CD4-positive, alpha-beta T cell treated with Interleukin-2 at 100 ng/mL for 4 hours (primary cell): ENCODE measurements at places on chromosomes 5 and 9.

- no peak for DNase-seq
Observed at GRCh38 chr5:59449905-59450644, 443.5 kb downstream of the PDE4D start.

DNA sequence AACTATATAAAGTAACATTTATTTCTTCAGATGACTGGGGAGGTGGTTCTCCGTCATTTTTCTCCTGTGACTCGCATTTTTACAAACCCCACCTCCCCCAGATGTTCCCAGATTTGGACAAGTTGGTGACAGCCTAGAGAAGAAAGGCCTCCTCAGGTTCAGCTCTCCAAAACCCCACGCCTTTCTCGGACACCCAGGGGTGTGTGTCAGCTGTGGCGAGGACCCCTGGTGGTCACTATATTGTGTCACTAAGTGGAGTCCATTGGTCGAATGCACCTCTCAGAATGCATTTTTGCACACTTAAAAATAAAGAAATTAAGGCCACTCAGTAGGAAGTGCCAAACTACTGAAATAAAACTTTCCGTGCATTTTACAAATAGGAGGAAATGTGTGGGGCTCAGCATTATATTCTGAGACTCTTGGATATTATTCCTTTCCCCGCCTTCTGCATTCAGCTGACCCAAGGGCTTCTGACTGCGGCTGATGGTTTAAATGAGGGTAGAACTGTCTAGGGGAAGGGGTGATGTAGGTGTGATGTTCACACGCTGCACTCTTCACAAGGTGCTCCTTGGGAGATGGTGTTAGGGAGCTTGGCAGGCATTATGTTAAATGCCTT lies 47.6 kb downstream of the ACO1 start:
- peak; percentile 42 for DNase-seq

GRCh38 chr9:22037954-22038690 lies 29.0 kb upstream of the CDKN2B start:
- DNase-seq = peak; percentile 37

DNA sequence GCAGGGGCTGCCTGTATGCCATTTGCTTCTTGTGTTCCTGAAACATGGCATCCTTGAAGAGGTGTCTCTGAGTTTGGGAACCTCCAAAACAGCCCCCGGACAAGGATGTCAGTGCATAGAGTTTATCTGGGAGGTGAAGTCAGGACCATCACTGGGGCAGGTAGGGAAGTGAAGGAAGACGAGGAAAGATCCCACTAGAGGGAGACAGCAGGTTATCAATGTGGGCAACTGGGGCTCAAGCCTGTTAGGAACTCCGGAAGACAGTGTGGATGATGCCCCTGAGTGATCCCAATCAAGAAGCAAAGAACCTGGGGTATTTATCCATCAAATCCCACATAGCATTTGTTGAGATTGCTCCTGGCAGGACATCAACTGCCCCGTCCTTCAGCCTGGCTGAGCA lies 233.1 kb downstream of the AGTPBP1 start:
- DNase-seq = no peak

DNA sequence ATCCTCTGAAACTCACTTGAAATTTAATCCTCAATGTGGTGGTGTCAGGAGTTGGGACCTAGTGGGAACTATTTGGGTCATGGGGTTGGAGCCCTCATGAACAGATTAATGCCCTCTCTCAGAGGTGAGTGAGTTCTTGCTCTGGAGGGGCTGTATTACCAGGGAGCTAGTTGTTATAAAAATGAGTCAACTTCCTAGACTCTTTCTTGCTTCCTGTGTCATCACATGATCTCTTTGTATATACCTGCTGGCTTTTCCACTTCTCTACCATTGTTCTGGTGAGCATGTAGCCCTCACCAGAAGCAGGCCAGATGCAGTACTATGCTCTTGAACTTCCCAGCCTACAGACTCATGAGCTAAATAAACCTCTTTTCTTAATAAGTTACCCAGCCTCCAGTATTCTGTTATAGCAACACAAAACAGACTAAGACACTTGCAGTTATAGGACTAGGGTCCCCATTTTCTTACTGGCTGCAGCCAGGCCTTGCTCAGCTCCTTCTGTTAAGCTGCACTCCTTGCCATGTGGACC lies 127.5 kb downstream of the SUSD1 start:
- no peak for DNase-seq

GRCh38 chr9:16029796-16030363 lies 477.0 kb downstream of the CCDC171 start:
- no peak for DNase-seq

DNA sequence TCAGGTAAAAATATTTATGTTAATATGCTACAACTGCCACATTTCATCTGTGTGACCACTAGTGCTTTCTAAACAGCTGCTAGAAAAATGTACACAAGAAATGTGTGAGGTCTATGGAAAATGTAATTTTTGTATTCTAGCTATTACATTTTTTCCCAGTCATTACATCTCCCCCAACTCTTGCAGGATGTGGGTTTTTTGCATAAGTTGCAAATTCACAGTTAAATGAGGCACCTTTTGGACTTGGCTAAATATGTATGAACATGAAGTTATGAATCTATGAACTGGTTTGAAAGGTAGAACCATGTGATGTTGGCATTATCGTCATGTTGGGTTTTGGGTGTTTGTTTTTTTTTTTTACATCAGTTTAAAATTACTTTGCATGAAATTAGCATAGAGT lies 590.4 kb upstream of the WWC1 start:
- DNase-seq = no peak

DNA sequence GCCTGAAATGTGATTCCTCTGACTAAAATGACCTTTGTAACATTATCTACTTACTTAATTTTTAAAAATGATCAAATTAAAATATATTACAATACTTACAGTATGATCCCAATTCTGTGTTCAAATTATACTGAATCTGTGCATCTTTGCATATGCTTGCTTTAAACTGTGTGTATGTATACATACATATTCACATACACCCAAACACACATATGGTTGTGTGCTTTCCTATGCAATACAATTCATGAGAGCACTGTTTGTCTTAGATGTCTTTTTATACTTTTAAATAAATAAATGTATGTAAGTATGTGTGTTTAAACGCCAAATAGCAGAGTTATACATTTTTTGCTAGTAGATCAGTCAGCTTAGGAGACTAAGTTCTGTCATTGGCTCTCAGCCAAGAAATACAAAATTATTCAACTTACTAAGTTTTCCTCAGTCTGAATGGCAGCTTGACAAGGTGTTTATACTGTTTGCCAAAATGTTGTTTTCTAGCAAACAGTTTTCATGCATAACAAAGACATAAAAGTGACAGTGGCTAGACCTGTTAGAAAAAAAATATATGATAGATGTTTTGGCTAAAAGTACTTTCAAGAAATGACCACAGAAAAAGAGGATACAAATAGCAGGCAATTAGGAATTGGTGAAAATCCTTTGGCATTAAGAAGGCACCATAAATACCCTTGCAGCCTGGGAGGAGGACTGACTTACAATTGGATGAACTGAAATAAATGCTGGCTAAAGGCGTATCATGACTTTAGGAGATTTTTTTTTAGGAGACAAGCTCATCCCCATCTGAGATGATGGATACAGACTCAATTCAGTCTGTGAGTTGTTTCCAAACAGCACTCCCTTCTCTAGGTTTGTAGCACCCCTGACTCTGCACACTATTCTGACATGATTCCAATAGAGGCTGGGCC lies 7.9 kb downstream of the TICAM2 start:
- DNase-seq = no peak

GRCh38 chr5:171692107-171692506 lies 93.5 kb upstream of the SMIM23 start:
- DNase-seq = no peak

DNA sequence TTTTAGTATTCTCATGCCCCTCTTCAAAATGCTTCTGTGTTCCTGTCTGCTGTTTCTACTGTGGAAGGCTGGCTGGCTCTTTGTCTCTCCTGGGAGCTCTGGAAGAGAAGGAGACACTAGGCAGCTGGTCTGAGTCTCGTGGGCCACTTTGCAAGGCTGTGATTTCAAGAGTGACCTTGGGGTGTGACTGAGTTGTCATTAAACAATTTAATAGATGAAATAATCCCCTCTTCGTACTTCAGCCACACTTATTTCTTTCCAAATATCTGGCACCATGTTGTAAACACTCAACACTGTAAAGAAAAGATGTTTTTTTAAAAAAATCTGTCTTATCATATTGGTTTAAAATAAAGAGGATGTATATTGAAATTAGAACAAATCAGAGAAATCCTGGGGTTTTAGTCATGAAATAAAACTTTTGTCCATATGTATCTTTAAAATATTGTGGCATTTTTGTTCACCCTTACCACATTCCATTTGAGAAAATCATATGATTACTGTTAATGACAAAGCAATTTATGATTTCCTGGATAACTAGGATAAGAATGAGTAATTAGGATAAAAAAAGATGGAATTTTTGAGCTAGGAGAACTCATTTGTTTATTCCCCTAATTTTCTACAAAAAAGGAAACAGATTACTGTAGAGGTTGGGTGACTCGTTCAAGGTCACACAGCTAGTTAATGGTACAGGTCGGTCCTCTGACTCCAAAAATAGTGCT lies 200.8 kb downstream of the MAT2B start:
- DNase-seq = no peak

DNA sequence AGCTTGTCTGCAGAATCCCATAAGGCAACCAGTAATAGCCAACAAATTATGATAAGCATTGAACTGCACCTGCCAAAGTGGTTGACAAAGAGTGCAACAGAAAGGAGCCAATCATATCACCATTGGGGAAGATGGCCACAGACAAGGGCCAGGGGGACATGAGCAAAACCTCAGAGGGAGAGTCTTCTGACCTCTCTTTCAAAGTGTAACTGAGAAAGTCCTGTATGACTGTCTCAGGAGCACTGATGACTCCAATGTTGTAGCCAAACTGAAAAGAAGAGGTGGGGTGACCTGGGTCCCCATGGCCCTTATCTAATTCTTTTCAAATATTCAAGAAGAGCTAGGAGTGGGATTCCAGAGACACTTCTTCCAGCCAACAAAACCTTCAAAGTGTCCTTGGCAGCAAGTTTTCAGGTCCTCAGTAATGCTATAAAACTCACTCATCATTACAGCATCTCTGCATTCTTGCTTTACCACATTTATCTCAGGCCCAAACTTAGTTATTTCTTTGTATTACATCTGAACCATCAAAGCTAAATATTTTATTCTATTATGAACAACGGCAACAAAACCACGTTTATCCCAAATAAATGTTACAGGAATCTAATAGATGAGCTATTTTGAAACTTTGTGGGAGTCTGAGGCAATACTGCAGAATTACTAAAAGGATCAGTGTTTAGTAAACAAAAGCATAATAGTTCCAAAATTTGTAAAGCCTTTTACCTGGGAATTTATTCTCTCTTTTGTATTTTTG lies 24.4 kb downstream of the FBLL1 start:
- DNase-seq = no peak

DNA sequence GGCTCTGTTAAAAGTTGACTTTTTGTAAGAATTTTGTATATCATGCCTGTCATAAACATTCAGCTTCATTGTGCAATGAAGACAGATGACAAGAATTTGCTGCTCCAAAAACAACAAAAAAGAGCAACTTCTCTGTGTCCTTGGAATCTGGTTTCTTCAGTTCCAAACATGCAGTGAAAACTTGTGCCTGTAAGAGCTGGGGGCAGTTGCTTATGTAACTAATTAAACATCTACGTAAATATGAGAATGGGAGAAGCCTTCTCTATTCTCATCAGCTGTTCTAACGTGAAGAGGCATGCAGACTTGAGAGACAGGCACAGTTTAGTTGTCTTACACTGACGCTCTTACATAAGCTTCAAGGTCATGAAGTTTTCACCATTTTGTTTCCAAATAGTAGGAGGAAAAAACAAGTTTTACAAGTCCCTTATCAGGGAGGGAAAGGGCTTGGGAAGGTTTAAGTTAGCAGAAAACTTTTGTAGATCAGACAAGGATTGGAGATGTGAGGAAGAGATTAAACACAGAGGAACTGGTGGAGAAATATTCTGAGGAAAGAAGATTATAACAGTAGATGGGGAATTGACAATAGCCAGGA lies 170.4 kb downstream of the RFK start:
- no peak for DNase-seq

DNA sequence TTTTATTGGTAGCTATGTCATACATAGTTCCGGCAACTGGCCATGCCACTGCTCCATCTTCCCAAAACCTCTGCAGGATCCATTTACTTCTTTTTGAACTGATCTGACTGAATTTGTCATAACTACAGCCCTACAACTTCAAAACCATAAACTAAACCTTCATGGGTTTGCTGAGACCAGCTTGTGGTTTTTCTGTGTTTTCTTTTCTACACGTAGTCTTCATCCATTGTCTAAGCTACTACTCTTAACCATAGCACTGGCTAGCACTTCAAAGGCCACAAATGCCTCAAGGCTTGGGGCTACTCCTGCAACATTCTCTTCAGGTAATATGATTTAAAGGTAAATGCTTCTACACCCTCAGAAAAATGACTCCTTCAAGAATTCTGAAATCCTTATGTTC lies 9.0 kb upstream of the KIF2A start:
- no peak for DNase-seq

GRCh38 chr9:104389341-104389740 lies 114.7 kb upstream of the OR13F1 start:
- no peak for DNase-seq

- DNase-seq = no peak
Observed at GRCh38 chr5:94028001-94028400, 286.6 kb upstream of the POU5F2 start.

DNA sequence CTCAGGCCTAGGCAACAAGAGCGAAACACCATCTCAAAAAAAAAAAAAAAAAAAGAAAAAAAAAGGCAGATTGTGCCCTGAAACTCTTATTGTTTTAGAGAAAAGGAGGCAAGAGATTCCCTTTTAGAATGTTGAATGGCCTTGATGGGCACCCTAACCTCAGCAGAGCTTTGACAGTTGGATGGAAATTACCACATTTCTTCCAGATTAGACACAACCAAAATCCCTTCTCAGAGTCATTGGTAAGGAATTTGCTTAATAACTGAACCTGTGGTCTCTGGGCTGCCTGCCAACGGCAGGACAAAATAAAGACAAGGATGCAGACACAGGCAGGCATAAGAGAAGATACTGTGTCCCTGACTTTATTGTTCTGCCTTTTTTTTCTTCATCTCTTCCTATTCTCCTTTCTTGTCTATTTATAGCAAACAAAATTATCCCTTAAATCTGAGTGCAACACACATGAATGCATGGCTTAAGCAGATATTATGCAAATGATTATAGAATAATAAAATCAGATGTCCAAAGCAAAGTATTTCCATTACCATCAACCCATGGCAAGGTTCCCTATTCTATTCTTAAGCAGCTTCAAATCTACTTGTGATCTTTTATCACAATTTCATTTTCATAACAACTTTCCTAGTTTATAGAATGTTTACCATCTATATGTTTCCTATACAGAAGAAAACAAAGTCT lies 37.3 kb upstream of the TRIO start:
- DNase-seq = no peak

GRCh38 chr9:32581512-32582143 lies 8.7 kb upstream of the NDUFB6 start:
- peak; percentile 53 for DNase-seq

DNA sequence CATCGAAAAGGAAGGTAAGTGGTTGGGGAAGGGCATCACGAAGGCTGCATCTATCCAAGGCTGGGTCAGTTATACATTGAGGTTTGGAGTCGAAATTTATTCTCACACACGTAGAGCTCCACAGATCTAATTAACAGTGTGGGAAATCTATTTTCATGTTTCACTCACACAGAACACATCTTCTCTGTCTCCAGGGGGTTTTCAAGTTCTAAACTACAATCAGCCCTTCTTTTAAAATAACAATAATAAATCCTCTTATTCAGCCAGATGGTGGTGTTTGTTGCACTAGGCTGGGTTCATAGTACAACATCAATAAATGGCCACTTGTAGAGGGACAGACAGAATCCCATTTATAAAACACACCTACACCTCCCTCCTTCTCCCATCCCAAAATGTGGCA lies 174.5 kb upstream of the KLF9 start:
- no peak for DNase-seq
